ENCODE measurements at places on chromosomes 16 and 17. TPM values are rescaled to one million over a fixed set of nuclear protein-coding genes. Genes with fewer than 3 reads are reported as not detected.

- no peak overlapping the region for H3K4me3 ChIP-seq
- peaks cover 4% of the 10 kb centered on the region for H3K4me1 ChIP-seq
- H3K27me3 ChIP-seq = no peaks in the 10 kb centered on the region
Measured at GRCh38 chr17:21302711-21303425, 18.4 kb downstream of the MAP2K3 start.

GRCh38 chr17:75047398-75048098 lies 523 bp downstream of the KCTD2 start:
- H3K4me1 ChIP-seq = peaks cover 19% of the 10 kb centered on the region
- H3K4me3 ChIP-seq = peak overlapping the region; percentile 92
- no peaks in the 10 kb centered on the region for H3K27me3 ChIP-seq

DNA sequence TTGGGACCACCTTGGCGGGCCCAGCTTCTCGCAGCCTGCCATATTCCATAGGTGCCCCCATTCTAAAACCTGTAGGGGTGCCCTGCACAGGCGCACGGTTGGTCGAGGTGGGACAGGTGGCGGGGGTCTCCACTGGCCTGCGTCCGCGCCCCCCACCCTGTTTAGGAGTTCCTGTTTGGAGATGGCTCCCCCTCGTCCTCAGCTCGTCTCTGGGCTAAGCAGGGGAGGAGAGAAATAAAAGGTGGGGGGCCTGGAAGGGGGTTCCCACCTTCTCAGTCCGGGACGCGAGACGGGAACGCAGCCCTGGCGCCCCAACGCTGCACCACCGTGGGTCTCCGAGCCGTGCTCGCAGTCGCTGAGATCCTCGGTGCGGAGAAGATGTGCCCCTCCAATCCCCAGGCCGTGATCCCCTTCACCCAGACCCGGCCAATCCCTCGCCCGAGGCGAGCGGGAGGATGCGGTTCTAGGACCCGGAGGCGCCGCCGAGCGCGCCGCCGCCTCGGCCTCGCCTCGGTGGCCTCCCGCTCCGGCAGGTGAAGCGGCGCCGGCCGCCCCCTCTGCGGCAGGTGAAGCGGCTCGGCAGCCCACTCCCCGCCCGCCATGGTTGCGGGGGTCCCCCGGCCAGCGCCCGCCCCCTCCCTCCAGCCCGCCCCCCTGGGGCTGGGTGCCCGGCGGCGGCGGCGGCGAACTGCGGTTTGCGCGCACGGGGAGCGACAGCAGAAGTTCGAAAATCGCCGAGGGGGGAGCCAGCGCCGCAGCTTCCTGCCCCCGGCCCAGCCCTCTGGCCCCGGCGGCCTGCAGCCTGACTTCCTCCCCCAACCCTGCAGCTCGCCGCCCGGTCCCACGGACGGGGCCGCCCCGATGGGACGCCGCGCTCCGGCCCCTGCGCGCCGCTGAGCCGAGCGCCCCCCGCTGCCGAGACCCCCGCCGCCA lies at the start of gene FMNL1:
FMNL1 (plus strand) TSS at position 805 of the 933 bp plus-strand sequence. CDS start 240 bp downstream, outside the sequence.
- H3K4me1 ChIP-seq = peaks cover 62% of the 10 kb centered on the region
- peak; percentile 79 for DNase-seq
- peak within 1 kb of the TSS; percentile 94 for H3K27ac ChIP-seq
- H3K4me3 ChIP-seq = peak within 1 kb of the TSS; percentile 92

- no peaks in the 10 kb centered on the region for H3K36me3 ChIP-seq
- H3K27ac ChIP-seq = no peak within 1 kb of the TSS
- no peak within 1 kb of the TSS for H3K4me3 ChIP-seq
Measured at GRCh38 chr16:84239909-84240308, at the start of gene KCNG4. TSS of gene KCNG4 (minus strand) at chr16:84240012. CDS start at chr16:84237485, 2,527 bp downstream.

DNA sequence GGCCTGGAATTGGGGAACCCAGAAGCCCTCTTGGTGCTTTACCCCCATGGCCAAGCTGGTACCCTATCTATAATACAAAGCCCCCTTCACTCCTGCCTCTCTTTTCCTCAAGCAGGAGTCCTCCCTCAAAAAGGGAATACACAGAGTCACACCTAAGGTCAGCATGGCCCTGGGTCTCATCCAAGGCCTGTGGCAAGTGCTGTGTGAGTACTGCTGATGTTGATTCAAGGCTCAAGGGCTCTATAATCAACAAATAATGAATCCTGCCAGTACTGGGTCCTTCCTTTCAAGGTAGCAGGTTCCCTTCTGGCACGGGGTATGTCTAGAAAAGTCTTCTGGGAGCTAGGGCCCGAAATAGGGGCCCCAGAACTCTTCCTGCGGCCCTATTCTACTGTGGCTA lies 187.3 kb downstream of the CYB561 start:
- H3K36me3 ChIP-seq = no peaks in the 10 kb centered on the region
- no peaks in the 10 kb centered on the region for H3K27me3 ChIP-seq
- no peaks in the 10 kb centered on the region for H3K4me1 ChIP-seq
- DNase-seq = no peak

DNA sequence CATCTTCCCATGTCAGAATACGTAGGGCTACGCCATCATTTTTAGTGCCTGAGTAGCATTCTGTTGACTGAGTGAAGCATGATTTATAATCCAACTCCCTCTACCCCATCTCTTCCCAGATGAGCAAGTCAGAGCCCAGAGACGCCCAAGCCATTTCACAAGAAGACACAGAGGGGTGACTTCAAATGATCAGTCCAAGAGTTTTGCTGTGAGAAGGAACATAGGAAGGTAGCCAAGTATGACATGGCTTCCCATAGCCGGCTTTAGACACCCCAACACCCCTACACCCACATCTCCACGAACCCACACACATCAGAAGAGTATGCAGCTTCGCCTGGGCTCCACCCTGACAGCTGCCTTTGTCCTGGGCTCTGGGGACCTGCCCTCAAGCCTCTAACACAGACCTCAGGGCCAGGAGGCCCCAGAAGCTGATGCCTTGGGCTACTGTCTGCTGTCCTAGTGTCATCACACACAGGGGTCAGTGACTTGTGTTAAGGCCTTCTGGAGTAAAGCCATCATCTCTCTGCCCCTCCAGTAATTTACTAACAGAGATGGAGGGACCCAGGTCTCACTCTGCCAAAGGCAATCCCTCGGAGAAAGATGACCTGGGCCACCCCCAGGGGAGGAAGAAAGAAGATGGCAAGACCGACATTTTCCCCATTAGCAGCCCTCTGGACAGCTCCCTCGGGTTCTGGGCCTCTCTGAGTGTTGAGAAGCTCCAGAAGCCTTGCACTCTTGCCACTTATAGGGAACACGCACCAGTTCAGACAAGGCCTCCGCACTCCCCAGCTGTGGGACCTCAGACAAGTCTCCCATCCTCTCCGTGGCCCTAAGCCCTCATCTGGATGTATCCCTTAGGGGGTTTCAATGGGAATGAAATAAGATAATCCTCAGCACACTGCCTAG lies 38.7 kb upstream of the MRPS23 start:
- H3K27me3 ChIP-seq = no peaks in the 10 kb centered on the region
- no peak for DNase-seq
- no peak overlapping the region for H3K27ac ChIP-seq
- H3K4me1 ChIP-seq = peaks cover 16% of the 10 kb centered on the region
- H3K36me3 ChIP-seq = no peaks in the 10 kb centered on the region

DNA sequence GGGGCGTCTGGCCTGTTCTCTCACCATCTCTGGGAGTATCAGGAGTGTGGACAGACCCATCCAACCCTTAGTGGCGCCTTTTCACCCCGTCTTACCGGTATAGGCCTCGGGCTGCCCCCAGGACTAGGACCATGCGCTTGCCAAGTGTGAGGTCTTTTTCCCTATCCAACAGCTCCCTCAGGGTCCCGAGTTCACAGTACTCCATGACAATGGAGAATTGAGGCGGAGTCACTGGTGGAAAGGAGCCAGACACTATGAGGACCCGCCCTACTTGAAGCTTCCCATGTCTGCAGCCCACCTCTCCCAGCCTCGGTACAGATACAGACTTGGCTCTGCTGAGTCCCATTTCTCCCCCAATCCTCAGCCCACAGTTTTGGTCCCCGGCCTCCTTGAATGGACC lies 15.9 kb upstream of the RFWD3 start:
- no peak overlapping the region for H3K27ac ChIP-seq
- no peaks in the 10 kb centered on the region for H3K4me1 ChIP-seq
- DNase-seq = no peak
- peaks cover 44% of the 10 kb centered on the region for H3K36me3 ChIP-seq

HEATR9 gene
- total RNA-seq = 15.1 TPM

Measured in natural killer cell (primary cell).